ENCODE measurements at places on chromosomes 4 and X. TPM values are rescaled to one million over a fixed set of nuclear protein-coding genes. Genes with fewer than 3 reads are reported as not detected.
A peak's percentile ranks its signal among the peaks of the same experiment; 100 is the strongest.

The SOWAHD gene
- 0.05 TPM for total RNA-seq

The ATP8A1 gene
- 0.06 TPM for total RNA-seq

The SATL1 gene
- total RNA-seq = not detected

The YIPF7 gene
- total RNA-seq = not detected

The SLC16A2 gene
- total RNA-seq = 7.7 TPM

The MSMO1 gene
- total RNA-seq = 178 TPM

The XK gene
- total RNA-seq = 1.5 TPM

The BRS3 gene
- not detected for total RNA-seq

DNA sequence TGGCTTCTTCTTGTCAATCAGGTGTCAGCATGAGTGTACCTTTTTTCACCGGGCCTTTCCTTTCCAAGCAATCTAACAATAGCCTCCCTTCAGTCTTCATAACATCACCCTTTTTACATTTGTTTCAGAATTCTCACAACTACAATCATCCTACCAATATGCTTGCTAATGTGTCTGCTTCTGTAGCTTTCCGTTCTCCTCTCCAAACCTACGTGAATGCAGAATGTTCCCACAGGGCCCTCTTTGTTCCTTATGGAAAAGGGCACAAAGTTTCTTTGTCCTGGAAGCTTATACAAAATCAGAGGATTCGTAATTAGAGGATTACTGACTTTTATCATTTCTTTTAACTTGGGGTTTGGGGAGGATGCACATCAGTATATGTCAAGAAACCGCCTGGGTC, 461.8 kb downstream of the CENPC start:
- no peak for DNase-seq

- peak; percentile 73 for DNase-seq
These were observed 157.8 kb upstream of the AADAT start for GRCh38 chr4:170247596-170247995.

DNA sequence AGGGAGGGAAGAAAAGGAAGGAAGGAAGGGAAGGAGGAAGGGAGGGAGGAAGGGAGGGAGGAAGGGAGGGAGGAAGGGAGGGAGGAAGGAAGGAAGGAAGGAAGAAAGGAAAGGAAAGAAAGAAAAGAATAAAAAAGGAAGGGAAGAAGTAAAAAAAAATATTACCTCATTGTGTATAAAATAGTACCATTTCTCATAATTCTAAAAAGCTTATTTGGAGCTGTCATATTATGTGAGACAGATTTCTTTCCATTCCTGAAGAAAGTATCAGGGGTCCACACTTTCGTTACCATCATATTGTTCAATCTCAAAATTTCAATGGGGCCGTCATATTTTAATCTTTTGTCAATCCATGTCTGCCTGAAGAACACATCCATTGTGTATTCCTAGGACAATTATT, 16.1 kb downstream of the GABRA4 start:
- no peak for DNase-seq

- DNase-seq = no peak
These were observed 115.8 kb downstream of the THOC2 start for GRCh38 chrX:123617007-123617406.

DNA sequence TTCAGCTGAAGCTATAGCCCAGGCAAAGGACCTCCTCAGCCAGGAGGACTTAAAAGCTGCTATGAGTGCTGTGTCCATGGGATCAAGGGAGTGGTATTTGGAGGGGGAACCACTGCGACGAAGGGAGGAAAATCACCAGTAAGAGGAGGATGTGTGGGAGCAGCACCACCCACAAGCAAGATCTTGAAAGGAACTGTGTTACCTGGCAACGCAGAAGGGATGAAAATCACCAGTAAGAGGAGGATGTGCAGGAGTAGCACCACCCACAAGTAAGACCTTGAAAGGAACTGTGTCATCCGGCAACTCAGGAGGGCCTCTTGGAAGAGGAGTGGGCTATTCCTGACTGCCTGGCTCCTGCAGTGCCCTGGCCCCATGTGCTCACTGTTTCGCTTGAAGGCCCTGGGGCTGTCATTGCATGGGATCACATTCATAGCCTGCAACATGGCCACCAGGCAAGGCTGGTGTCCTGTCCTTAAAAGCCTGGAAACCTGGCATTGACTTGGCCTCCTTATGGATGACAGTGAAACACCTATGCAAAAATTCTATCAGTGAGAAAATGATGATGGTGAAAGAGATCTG, 48.3 kb downstream of the TRMT44 start:
- DNase-seq = no peak

DNA sequence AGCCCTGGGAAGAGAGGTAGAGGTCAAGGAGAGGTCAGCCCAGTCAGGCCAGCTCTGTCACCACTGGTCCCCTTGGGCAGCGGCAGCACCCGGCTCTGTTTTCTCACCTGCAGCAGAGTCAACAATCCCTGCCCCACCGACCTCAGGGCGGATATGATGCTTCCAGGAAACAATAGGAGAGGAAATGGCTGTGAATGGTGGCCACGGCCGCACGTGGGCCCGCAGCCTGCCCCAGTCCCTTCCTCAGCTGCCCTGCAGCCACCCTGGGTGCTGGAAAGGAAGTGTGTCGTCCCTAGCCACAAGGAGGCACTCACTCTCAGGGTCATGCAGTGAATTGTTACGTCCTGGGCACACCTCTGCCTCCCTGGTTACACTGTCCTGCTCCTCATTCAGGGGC, 92.5 kb upstream of the ENPP6 start:
- peak; percentile 8 for DNase-seq

DNA sequence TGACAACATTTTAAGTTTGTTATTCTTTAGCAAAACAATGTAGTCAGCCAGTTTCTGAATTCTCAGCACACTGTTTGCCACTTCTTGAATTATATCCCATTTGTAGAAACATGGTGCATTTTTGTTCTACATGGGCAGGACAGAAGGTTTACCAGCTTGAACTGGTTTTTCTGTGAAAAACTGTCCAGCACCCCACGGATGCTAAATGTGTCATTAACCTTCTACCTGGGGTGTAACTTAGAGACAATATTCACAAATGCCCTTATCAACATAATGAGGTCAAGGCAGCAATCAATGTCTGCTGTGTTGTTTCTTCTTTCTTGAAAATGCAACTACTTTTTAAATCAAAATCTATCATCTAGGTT, 702.6 kb downstream of the CENPC start:
- DNase-seq = no peak

- DNase-seq = no peak
These were observed 20.6 kb downstream of the AP1S2 start for GRCh38 chrX:15834053-15834452.

DNA sequence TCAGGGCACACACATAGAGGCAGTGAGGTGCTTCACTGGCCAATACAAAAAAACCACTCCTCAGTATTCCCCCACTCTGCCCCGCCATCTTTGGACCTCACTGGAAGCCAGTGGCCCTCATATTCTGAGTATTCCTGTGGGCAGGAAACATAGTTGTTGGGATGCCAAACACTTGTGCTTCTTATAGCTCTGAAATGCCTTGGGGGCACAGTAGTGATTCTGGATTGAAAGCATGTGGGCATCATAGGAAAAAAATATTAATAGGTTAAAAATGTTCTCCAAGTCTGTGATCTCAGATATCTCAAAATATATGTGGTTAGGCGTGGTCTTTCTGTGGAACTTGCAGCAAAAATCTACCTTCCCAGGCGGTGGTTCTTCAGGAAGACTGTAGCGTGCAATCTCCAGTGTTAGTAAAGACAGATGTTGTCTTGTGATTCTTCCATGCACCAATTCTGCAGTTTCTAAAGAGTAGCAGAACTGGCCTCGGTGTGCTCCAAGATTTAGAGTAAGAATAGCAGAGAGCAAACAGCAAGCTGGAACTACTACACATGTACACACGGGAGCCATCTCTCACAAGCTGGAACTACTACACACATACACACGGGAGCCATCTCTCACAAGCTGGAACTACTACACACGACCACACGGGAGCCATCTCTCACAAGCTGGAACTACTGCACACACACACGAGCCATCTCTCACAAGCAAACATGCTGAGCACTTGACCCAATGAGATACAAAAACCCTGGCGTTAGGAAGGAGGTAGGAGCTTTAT, 8.0 kb upstream of the TENM3 start:
- no peak for DNase-seq

GRCh38 chr4:4727536-4727935, 131.9 kb upstream of the MSX1 start:
- no peak for DNase-seq

GRCh38 chr4:135197641-135198040, 996.1 kb upstream of the PABPC4L start:
- no peak for DNase-seq

DNA sequence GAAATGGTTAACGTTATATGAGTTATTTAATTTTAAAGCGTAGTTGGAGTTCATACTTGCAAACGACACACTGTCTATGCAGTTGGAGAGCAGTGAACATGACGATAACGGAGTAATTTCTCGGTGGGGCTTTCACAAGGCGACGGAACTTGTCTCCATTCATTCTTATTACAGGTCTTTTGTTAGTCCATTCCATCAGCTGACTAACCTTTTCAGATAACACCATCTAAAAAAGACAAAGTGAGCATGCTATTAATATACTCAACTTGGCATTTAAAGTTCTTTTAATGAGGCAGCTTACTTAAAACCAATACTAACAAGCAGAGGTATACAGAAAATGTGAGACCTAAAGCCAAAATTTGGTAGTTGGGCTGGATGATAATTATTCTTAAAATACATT, 19.9 kb downstream of the MAGT1 start:
- no peak for DNase-seq

- DNase-seq = no peak
These were observed 1570.8 kb upstream of the ADGRL3 start for GRCh38 chr4:59629348-59629747.

DNA sequence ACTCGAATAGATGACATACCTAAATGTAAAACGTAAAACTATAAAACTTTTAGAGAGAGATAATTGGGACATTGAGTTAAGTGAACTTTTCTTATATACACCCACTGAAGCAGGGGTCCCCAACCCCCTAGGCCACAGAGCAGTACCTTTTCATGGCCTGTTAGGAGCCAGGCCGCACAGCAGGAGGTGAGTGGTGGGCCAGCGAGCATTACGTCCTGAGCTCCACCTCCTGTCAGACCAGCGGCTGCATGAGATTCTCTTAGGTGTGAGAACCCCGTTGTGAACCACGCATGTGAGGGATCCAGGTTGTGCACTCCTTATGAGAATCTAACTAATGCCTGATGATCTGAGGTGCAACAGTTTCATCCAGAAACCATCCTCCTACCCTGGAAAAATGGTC, 114.8 kb downstream of the HMX1 start:
- DNase-seq = no peak

DNA sequence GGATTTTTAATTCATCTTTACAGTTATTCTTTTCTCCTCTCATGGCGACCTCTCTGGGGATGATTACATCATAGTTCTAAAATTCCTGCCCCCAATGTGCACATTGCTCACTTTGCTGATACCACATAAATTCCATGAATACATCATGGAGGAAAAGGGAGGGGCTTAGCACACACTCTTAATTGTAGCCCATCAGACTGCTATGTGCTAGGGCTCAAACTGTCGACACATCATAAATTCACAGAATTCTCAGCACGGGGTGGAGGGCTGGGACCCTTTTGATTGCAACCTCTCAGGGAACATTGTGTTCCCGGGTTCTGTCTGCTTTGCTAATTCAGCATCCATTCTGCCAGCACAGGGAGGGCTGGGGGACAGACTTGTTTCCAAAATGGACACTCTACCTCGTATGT, 592.9 kb downstream of the BCOR start:
- DNase-seq = no peak

DNA sequence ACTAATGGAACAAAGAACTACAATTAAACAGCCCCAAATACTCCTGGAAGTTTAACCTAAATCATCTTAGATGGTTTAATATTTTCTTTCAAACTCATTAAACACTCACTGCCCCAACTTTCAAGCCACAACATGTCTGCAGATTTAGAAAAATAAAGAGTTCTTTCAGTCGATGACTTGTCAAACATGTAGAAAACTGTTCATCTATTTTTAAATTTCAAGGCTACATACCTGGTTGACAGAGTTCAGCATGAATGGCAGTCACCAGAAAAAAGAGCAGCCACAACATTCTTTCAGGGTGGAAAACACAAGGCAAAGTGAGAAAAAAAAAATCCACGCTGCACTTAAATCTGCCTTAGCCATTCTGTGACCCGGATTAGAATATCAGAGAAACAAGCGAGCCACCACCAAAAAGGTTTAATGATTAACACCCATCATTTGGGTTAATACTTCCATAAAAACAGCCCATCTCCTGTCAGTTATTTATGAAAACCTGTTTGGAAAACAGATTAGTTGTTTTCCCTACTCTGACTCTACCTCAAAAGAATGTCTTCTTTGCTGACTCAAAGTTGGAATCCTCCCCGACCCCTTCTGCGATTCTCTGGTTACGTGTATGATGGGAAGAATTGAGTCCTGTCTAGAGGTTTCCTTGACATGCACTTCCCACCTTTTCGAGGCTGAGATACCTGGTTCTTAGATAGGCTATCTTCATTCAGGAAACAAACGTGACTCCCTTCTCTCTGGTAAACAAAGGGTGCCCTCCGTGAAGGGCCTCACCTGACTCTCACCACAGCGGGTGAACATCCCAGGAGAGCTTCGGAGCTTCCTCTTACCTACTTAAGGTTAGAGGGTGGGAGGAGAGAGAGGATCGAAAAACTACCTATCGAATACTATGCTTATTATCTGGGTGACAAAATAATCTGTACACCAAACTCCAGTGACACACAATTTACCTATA, at the start of gene CLTRN:
Gene CLTRN, minus strand, starts transcription at position 319 of the 958 bp plus-strand sequence. Its CDS starts 30 bp downstream, at position 289.
- DNase-seq = no peak

- DNase-seq = no peak
These were observed 92.9 kb upstream of the EDNRA start for GRCh38 chr4:147388018-147388417.

- no peak for DNase-seq
These were observed 35.4 kb upstream of the PDLIM5 start for GRCh38 chr4:94416335-94416734.

DNA sequence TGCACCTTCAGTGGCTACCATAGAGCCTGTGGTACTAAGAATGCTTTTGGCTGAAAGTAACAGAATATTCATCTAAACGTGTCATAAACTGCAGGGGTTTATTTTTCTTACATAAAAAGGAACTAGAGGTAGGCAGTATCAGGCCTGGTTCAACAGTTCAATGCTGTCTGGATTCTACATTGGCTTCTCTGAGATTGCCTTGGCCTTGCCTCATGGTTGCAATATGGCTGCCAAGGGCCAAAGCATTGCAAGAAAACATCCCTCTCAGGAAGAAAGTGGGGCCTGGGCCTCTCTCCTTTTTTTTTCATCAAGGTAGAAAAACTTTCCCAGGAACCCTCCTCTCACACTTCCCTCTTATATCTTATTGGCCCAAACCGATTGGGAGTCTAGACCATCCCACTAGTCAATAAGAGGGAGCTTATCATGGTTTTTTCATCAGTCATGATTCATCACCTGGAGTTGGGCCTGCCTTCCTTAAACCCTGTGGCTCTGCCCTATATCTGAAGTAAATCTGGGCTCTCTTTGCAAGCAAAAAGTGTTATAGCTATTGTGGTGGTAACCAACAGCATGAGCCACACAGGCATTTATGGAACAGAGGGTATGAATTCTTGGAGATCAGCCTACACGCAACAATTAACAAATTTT, 1.8 kb upstream of the DOCK11 start:
- no peak for DNase-seq

- DNase-seq = peak; percentile 3
These were observed 68.8 kb upstream of the SLC7A11 start for GRCh38 chr4:138310991-138311390.

- no peak for DNase-seq
These were observed 452.2 kb downstream of the PCDH11X start for GRCh38 chrX:92231391-92231790.

- DNase-seq = no peak
These were observed 225.4 kb downstream of the PCDH7 start for GRCh38 chr4:30945586-30945985.

All from HT1080 (cell line).